ENCODE measurements at places on chromosomes 12 and 14.

- no peak for DNase-seq
Observed at GRCh38 chr12:6698352-6699046, 2.1 kb downstream of the PIANP start.

GRCh38 chr14:35234012-35234805, 58.0 kb upstream of the PSMA6 start:
- no peak for DNase-seq

GRCh38 chr14:51960866-51961265, 28.5 kb upstream of the RTRAF start:
- DNase-seq: peak; percentile 6

DNA sequence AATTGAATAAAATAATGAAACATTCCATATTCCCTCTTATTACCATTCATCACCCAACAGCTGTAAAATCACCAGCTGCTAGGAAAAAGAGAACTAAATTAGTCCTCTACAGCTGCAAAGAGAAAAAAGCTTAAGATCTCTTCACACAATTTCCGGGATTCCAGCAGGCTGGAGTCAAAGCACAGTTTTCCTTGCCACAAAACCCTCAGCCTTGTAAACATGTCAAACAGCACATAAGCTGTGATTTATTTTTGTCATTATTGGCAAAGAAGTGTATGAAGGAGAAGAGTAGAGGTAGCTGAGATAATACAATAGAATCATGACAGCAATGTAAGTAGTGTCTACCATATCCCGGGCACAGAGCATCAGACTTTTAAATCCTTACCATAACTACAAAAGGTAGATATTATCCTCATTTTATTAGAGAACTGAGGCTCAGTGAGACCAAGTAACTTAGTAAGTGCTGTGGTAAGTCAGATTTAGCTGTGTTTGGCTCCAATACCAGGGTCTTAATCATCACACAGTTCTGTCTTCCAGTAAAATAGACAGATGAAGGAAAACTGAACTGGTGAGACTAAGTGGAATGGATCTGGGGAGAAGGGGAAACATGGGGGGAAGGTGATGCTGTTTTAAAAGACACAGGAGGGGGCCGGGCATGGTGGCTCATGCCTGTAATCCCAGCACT, 57.3 kb downstream of the NTN4 start:
- DNase-seq: no peak

GRCh38 chr12:120702637-120703036, 7.6 kb upstream of the UNC119B start:
- DNase-seq: no peak

DNA sequence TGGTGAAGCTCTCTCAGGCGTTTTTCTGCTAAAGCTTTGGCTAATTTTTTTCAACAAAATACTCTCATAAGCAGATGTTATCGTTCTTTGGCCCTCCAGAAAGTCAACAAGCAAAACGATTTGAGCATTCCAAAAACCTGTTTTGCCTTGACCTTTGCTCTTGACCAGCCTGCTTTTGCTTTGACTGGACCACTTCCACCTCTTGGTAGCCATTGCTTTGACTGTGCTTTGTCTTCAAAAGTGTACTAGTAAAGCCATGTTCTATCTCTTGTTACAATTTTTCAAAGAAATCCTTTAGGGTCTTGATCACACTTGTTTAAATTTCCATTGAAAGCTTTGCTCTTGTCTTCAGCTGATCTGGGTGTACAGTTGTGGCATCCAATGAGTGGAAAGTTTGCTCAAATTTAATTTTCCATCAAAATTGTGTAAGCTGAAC, 10.7 kb upstream of the ARID4A start:
- DNase-seq: no peak

- DNase-seq: no peak
Observed at GRCh38 chr14:33516898-33517436, 433.9 kb downstream of the EGLN3 start.

GRCh38 chr12:45458238-45458637, 242.3 kb downstream of the ANO6 start:
- DNase-seq: no peak

DNA sequence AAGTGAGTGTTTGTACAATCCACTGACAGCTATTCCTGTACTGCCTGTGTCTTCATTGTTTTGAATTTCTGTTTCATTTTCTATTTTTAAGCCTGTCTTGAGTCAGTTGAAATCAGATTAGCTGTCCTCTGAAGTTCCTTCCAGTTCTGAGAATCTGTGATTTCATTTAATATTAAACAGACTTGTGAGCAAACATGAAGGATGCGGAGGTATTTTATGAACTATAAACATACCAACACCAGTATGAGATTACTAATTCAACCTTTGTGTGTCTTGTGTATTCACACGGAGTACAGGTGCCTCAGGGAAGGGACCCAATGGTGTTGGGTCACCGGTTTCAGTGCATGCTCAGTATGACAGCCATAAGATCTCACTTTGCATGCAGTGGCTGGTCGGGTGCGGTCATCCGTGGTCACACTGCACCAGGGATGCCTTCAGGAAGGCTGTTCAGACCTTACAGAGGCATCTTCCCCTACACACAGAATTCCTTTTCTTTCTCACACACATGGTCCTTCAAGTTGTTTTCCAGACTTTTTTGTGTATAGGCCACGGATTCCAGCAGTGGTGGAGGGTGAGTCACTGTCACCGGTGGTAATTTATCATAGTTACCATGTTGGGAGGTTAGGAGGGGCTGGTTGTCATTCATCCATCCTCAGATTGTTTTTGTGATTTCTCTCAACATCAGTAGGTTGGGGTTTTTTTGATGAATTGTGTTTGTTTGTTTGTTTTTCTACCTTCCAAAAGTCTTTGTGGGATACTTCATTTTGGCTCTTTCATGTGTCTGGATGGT, 103.0 kb upstream of the SFSWAP start:
- peak; percentile 81 for DNase-seq

GRCh38 chr12:57452937-57453509, 2.1 kb upstream of the INHBE start:
- peak; percentile 92 for DNase-seq

- no peak for DNase-seq
Observed at GRCh38 chr12:67982164-67982563, 7.1 kb upstream of the IFNG-AS1 start.

DNA sequence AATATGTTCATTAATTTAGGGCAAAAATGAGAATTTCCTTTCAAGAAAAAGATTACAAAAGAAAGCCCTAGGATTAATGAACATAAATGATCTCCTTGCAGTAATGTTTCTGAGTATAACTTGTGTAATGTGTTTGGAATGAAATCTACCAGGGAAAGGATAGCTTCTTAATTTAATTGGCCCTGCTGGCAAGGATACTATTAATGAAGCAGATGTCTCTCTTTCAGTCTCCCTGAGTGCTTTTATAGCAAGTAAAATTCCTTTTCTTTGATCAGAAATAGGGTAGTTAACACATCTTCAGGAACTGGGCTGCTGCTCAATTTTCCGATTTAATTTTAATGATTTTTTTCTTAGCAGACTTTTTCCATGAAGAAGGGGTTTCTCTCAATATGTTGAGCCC, 379.4 kb upstream of the PDE3A start:
- DNase-seq: no peak

GRCh38 chr12:102977945-102978706, 20.7 kb downstream of the ASCL1 start:
- DNase-seq: no peak

DNA sequence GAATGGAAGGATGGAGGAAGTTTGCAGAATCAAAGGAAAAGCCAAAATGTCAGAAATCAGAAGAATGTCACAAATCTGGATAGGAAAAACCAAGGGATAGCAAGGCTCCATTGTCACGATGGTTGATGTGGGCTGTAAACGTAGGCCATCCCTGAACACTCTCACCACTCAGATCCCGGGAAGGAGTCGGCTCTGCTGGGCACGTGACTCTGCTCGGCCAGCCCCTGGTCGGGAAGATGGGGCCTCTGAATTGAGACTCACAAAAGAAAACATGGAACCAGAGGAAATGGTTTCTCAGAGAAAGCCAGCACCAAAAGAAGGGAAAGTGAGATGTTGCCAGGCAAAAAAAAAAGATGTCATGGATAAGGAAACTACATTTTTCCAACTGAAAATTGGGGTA, 26.2 kb downstream of the TCP11L2 start:
- no peak for DNase-seq

GRCh38 chr14:100142073-100143040, 17.1 kb downstream of the DEGS2 start:
- DNase-seq: peak; percentile 96

- DNase-seq: no peak
Observed at GRCh38 chr12:104672501-104673265, 215.9 kb downstream of the CHST11 start.

- DNase-seq: no peak
Observed at GRCh38 chr14:88831284-88831683, 6.8 kb downstream of the TTC8 start.

- DNase-seq: peak; percentile 30
Observed at GRCh38 chr14:68157971-68158371, 338.4 kb downstream of the RAD51B start.

- no peak for DNase-seq
Observed at GRCh38 chr12:2958432-2959191, 585 bp upstream of the TEAD4 start.

GRCh38 chr12:114342656-114343055, 63.3 kb downstream of the TBX5 start:
- no peak for DNase-seq

DNA sequence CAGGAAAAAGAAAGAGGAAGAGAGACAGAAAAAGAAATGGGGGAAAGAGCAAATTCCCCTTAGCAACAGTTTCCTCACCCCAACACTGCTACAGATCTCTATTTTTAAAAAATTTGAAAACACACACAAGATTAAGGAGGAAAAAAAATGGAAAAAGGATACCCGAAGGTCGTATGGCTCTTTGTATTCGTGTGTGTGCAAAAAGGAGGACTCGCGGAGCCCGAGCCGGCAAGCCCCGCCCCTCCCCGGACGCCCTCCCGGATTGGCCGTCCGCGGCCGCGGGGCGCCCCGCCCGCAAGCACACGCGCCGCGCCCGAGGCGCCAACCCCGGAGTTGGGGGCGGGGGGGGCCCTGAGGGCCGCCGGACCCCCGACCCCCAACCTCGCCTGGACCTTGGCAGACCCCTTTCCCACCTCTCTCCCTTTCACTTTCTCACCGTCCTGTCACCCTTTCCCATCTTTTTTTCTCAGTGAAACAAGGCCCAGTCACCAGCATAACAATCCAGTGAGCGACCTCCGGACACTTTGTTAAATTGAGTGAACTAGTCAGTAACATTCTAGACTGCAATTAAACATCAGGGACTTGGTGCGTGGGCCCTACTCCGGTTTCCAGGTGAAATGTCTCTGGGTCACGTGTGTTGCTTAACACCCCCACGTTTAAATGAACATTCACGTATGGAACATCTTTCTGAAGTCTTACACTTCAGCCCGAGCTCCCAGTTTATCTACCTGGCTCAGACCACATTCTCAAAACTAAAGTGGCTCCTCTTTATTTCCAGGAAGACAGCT, at the start of gene C14orf93:
Gene C14orf93 (minus strand): TSS at position 205 of the 788 bp plus-strand sequence. CDS start 11,120 bp downstream, outside the sequence.
- peak; percentile 77 for DNase-seq

DNA sequence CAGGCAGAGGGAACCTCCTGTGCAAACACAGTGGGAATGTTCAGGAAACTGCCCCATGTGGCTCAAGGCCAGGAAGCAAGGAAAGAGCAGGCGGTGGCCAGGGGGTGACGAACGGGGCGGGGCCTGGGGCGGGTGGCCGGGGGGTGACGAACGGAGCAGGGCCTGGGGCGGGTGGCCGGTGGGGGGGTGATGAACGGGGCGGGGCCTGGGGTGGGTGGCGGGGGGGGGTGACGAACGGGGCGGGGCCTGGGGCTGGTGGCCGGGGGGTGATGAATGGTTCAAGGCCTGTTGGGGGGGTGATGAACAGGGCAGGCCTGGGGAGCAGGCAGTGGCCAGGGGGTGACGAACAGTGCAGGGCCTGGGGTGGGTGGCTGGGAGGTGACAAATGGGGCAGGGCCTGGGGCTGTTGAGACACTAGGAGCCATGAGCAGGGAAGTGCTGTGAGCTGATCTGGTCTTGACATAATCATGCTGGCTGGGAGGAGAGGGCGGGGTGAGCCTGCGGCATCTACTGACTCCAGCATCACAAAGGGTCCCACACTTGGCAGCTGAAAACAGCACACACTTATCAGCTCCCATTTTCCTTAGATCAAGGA, 62.7 kb upstream of the FBRSL1 start:
- no peak for DNase-seq

DNA sequence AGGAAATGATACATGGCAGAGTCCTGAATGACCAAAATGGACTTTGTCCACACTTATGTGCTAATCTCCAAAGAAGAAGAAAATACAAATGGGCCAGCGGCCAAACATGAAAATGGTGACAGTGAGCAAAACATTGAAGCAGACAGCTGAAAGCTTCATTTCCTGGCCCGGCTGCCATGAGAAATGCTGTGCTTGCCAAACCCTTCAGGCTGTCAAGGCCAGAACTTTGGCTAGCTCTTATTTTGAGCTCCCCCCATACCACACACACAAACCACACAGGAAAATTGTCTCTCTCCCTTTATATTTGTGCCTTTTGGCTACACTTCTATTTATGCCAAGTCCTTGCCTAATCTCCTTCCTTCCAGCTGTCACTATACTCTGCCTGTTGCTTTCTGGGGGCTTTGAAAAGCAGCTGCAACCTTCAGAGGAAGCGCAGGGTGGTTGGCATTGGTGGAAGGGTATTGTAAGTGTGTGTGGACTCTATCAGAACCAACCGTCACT, 323.8 kb downstream of the RAD51B start:
- DNase-seq: no peak

- no peak for DNase-seq
Observed at GRCh38 chr14:91327250-91327595, 82.7 kb upstream of the GPR68 start.

DNA sequence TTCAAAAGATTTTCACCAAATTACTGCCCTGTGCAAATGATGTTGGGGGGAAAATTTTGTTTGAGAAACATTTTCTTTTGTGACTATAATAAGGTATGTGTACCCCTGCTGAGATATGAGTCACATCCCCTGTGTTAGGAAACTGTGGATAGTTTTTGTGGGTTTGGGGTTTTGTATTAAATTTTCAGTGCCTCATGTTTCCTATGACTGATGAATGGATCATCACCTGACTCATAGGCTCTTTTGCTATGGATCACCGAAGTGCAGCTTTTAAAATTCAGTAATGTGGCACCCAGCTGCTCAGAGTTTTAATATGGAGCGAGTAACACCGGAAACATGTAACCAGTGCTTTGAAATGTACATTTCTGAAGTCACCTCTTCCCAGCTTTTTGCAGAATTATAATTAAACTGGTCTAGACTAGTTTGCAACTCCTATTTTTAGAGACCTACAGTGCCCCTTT, 167.4 kb upstream of the HMGA2 start:
- DNase-seq: no peak

- DNase-seq: peak; percentile 60
Observed at GRCh38 chr12:9347328-9348127, 139.3 kb upstream of the PZP start.

- no peak for DNase-seq
Observed at GRCh38 chr14:105888151-105888550, 361.8 kb downstream of the TMEM121 start.

- DNase-seq: no peak
Observed at GRCh38 chr12:57483466-57483865, 3.8 kb upstream of the ARHGAP9 start.

- peak; percentile 46 for DNase-seq
Observed at GRCh38 chr12:49111206-49111605, 559 bp upstream of the LMBR1L start.

DNA sequence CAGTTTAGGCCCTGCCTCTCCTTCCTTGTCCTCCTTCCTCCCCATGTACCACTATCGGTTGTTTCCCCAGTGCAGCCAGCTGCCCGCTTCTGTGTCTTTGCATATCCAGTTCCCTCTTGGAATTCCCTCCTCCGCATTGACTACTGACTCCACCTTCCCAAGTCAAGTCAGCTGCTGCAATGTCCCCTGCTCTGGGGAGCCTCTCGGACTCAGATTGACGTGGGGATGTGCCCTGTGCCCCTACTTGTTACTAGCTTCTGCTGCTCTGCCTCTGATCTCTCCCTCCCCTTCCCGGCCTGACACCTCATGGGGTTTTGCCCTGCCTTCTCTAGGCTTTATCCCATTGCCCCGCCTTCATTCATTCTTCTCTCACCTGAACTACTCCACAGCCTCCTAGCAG, 2.1 kb upstream of the CD9 start:
- DNase-seq: no peak

Measured in OCI-M1 (cell line).